Uterus (tissue), 4 donors: ENCODE measurements at places on chromosomes 16 and 17. TPM values are rescaled to one million over a fixed set of nuclear protein-coding genes. Genes with fewer than 3 reads are reported as not detected.

Gene CCL5
- total RNA-seq: 0.29 TPM

Gene CMTM2
- not detected for total RNA-seq

Gene HSD17B1
- 0.35 TPM for total RNA-seq

DNA sequence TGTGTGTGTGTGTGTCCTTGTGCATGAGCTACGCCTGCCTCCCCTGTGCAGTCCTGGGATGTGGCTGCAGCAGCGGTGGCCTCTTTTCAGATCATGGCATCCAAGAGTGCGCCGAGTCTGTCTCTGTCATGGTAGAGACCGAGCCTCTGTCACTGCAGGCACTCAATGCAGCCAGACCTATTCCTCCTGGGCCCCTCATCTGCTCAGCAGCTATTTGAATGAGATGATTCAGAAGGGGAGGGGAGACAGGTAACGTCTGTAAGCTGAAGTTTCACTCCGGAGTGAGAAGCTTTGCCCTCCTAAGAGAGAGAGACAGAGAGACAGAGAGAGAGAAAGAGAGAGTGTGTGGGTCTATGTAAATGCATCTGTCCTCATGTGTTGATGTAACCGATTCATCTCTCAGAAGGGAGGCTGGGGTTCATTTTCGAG lies 22.5 kb downstream of the STAT5A start:
- no peaks in the 10 kb centered on the region for H3K27me3 ChIP-seq
- H3K4me1 ChIP-seq: peaks cover 10% of the 10 kb centered on the region
- peak overlapping the region; percentile 94 for H3K27ac ChIP-seq
- no peak for DNase-seq
- no peak overlapping the region for H3K4me3 ChIP-seq

DNA sequence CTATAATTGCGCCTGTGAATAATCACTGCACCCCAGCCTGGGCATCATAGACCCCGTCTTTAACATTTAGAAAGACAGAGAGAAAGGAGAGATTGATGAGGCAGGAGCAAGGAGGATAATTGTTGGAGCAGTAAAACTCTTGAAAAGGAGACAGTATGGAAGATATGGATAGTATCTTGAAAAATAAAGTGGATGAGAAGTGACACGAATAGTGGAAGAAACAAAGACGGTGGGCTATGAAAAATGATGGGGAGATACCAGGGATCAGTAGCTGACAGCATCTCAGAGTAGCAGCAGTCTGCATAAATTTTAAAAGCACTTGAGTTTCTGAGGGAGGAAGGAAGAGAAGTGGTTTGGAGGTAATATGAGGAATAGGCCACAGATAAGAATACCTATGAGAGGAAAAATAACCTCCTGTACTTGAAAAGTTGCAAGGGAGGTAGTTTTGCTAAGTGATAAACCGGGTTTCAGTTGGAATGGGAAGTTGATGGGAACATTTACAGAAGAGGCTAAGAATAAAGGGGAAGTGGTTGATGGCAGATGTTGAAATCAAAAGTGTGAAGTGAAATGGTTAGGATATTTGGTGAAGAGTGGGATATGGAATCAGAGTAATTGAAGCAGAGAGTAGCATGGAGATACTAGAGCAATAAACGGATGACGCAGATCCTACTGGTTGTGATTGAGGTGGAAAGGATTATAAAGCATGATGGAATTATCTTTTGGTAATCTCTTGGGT lies 1.8 kb upstream of the PPM1D start:
- no peaks in the 10 kb centered on the region for H3K36me3 ChIP-seq
- no peak for DNase-seq
- H3K27ac ChIP-seq: peak overlapping the region; percentile 97
- no peak overlapping the region for H3K4me3 ChIP-seq
- H3K27me3 ChIP-seq: no peaks in the 10 kb centered on the region

DNA sequence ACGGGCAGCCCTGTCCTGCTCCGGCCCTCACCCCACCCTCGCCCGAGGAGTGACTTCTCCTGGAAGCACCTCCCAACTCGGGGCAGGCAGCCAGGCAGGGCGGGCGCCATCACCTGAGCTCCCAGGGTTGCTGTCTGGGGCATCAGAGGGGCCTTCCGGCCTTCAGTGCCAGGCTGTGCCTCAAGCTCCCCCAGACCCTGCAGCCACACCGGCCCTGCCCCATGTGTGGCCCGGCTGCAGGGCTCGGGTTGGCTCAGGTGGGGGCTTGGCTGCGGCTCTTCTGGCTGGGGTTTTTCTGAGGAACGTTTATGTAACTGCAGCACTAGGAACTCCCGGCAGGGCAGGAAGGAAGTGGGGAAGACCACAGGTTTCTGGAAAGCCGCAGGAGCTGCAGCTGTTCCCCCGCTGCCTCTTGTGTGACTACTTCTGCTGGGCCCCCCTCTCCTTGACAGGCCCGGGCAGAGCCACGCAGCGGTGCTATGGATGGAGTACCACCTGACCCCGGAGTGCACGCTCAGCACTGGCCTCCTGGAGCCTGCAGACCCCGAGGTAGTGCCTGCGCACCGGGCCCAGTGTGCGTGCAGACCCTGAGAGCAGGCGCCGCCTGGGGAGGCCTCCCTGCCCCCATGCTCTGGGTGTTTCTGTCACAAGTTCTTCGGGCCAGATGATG lies 45.6 kb downstream of the PRMT7 start:
- no peak for DNase-seq
- no peak overlapping the region for H3K27ac ChIP-seq
- H3K4me3 ChIP-seq: no peak overlapping the region
- H3K36me3 ChIP-seq: no peaks in the 10 kb centered on the region

- H3K36me3 ChIP-seq: no peaks in the 10 kb centered on the region
- no peak for DNase-seq
- H3K27ac ChIP-seq: no peak overlapping the region
- peaks cover 13% of the 10 kb centered on the region for H3K4me1 ChIP-seq
- H3K4me3 ChIP-seq: no peak overlapping the region
Observed at GRCh38 chr16:2019921-2020831, 591 bp downstream of the NPW start.

DNA sequence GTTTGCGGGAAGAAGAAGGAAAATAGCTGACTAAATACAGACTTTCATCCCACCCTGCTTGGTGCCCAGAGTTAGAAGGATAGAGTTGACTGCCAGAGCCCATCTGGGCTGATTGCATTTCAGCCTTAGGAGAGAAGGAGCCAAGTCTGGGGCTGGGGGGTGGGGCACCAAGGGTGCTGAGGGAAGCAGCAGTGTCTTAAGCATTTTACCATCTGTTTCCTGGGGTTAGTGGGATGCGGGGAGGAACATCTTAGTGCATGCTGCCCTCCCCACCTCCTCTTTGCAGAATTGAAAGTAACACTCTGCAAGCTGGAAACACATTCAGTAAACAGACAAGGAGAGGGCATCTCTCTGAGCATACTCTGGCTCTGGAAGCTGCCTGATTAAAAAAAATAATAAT lies 1.5 kb upstream of the ARL5C start:
- no peak overlapping the region for H3K4me3 ChIP-seq
- H3K4me1 ChIP-seq: no peaks in the 10 kb centered on the region
- DNase-seq: no peak
- no peak overlapping the region for H3K27ac ChIP-seq
- H3K36me3 ChIP-seq: no peaks in the 10 kb centered on the region

DNA sequence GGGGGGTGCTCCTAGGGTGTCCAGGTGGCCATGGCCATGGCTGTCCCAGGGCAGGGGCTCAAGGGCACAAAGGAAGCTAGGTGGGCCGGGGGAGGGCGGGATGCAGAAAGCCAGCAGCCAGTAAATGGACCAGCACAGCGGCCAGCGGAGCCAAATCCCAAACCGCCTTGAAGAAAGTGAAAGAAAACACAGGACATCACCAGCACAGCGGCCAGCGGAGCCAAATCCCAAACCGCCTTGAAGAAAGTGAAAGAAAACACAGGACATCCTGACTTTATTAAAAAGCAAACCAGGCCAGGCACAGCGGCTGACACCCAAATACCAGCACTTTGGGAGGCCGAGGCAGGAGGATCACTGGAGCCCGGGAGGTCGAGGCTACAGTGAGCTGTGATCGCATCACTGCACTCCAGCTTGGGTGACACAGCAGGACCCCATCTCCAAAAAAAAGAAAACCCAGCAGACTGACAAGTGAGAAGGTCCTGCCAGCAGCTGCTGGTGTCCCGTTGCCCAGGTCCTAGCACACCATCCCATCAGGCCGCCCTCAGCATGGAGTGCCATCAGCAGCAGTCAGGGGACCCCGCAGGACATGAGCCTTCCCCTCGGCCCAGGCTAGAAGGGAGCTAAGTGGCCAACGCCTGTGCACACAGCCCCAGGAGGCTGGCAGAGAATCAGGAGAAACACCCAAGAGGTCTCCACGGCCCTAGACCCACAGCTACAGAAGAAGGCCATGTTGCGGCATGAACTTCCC lies 17.0 kb downstream of the SLC38A10 start:
- no peaks in the 10 kb centered on the region for H3K27me3 ChIP-seq
- no peak for DNase-seq
- H3K4me3 ChIP-seq: no peak overlapping the region

- no peaks in the 10 kb centered on the region for H3K27me3 ChIP-seq
- H3K36me3 ChIP-seq: no peaks in the 10 kb centered on the region
- no peaks in the 10 kb centered on the region for H3K4me1 ChIP-seq
- H3K4me3 ChIP-seq: no peak overlapping the region
- DNase-seq: no peak
Observed at GRCh38 chr17:77892031-77892430, 66.5 kb upstream of the TNRC6C start.

GRCh38 chr17:20992416-20992815 lies 50.4 kb downstream of the USP22 start:
- DNase-seq: no peak
- peak overlapping the region; percentile 12 for H3K4me3 ChIP-seq
- no peaks in the 10 kb centered on the region for H3K36me3 ChIP-seq
- no peaks in the 10 kb centered on the region for H3K27me3 ChIP-seq
- no peaks in the 10 kb centered on the region for H3K4me1 ChIP-seq

DNA sequence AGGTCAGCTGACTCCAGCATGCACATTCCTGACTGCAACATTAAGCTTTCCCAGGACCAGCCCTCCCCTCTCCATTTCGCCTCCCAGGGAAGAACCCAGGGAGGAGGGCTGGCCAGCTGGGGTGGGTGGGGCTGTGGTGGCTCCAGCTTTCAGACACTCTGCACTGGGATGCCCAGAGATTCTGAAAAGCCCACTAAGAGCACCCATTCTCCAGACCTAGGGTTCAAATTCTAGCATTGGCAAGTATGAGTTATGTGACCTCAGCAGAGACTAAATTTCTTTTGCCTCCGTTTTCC lies 7.8 kb downstream of the DLX3 start:
- no peak overlapping the region for H3K27ac ChIP-seq
- no peak overlapping the region for H3K4me3 ChIP-seq
- H3K27me3 ChIP-seq: no peaks in the 10 kb centered on the region
- no peaks in the 10 kb centered on the region for H3K4me1 ChIP-seq
- no peak for DNase-seq

DNA sequence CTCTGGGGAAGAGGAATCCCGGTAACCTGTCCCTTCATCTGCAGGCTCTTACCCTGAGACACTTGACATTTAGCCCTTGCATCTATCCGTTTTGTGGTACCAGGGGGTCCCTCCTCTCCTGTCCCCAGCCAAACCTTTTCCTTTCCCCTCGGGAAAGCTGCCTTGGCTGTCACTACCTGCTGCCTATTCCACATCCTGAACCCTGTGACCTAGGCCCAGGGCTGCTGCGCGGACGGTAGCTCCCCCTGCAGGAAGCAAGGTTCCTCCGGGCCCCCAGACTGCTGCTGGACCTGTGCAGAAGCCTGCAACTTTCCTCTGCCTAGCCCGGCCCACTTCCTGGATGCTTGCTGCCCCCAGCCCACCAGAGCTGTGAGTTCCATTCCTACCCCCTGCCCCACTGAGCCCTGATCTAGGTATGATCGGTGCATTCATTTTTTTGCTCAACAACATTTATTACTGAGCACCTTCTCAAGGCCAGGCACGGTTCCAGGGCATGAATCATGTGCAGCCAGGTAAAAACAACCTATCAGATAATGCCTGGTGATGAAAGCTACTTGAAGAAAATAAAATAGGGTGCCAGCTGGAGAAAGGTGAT lies 10.5 kb upstream of the ALDOA start:
- H3K27me3 ChIP-seq: no peaks in the 10 kb centered on the region
- H3K4me1 ChIP-seq: no peaks in the 10 kb centered on the region
- no peak for DNase-seq
- H3K36me3 ChIP-seq: no peaks in the 10 kb centered on the region

- no peaks in the 10 kb centered on the region for H3K36me3 ChIP-seq
- peak; percentile 62 for DNase-seq
- no peaks in the 10 kb centered on the region for H3K27me3 ChIP-seq
- H3K27ac ChIP-seq: no peak overlapping the region
- H3K4me1 ChIP-seq: no peaks in the 10 kb centered on the region
Observed at GRCh38 chr16:83956336-83957289, 3.6 kb downstream of the OSGIN1 start.
